ENCODE measurements at places on chromosomes 6 and 20.

DNA sequence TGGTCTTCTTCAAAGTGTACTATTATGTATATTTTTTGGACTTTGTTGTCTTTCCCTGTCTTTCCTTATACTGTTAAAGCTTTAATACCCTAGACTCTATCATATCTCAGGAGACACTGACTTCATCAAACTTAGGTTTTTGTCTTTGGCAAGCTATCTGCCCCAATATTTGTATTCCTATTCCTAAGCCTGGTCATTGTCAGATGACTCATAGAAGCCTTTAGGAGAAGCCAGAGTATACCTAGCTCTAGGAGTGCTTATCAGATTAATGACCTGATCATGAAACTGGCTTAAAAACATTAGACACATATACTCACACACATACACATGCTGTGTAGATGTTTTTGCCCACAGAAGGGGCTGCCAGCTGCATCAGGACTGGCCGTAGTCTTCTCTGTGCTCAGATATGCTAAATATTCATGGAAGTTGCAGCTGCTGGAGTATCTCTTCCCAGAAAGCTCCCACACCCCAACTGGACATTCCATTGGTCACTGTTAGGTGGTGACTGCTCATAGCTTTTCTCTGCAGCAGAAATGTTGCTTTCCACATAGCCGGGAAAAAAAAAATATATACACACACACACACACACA is 102.0 kb downstream of the ANKS1A start:
- no peak for DNase-seq

- no peak for DNase-seq
Measured at GRCh38 chr6:152267967-152268845, 369.0 kb downstream of the SYNE1 start.

- peak; percentile 94 for DNase-seq
Measured at GRCh38 chr6:150373260-150373701, 4.5 kb downstream of the IYD start.

GRCh38 chr20:60822699-60823607 is 429.1 kb upstream of the CDH4 start:
- DNase-seq: peak; percentile 22

DNA sequence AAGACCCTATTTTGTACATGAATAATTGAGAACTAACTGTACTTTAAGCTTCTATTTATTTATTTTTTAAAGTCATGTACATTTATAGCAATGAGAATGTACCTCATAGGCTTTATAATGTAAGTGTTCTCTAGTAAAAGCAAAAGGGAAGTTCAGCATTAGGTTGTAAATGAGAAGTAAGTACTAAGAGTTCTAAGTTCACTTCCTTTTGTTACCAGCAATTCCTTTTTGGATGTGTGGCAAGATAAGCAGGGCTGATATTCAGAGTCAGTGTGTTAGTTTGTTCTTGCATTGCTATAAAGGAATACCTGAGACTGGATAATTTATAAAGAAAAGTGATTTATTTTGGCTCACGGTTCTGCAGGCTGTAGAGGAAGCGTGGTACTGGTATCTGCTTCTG is 54.0 kb upstream of the CCN2 start:
- DNase-seq: no peak

DNA sequence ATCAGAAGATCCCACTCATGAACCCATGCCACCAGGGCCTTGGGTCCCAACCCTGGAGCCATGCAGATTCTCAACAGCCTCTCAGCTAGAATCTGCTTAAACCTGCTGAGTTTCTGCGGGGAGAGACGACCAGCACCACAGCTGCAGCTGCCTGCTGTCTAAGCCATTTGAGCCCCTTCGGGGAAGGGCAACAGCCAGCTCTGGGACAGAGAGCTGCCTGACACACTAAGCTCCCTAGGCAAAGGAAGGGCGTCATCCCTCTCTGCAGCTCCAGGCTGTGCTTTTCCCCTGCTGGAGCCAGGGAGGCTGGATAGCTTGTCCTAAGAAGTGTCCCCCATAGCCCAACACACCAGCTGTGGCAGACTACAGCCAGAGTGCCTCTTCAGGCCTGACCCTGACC is 182.5 kb downstream of the OTOR start:
- no peak for DNase-seq

GRCh38 chr6:12291071-12291838 is 1.1 kb downstream of the EDN1 start:
- no peak for DNase-seq

- no peak for DNase-seq
Measured at GRCh38 chr6:169335301-169335700, 81.7 kb upstream of the THBS2 start.

GRCh38 chr6:4466261-4466660 is 309.9 kb upstream of the CDYL start:
- peak; percentile 19 for DNase-seq

DNA sequence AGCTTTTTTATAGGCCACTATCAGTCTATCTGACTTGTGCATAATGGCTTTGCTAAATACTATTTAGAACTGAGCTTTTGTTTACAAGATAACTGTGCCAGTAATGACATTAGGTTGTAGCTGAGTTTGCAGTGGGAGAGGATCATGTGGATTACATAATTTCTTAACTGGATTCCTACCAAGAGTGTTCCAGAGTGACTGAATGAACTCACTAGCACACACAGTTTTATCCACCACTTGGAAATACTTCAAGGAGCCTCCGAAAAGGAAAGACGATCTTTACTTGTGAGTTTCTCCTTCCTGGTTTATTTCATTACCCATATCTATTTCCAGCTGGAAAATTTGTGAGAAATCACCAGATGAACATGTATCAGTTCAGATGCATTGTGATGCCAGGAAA is 10.9 kb upstream of the SYNE1 start:
- peak; percentile 51 for DNase-seq

DNA sequence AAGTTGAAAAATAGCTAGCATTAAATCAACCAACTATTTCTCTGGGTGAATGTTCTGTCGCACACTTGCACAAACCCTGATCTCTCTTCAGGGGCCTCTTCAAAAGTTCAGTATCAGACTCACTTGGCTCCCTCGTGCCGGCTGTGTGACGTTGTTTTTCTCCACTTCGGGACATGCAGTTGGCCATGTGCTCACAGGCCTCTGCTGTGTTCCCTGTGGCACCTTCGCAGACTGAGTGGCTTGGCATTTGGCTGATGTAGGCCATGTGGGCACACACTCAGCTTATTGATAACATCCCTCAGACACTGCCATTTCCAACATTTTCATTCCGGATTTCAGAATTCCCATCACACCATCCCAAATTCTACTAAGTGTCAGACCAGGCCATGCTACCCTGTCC is 49.3 kb downstream of the PACRG start:
- no peak for DNase-seq

GRCh38 chr6:68343901-68344300 is 291.2 kb upstream of the ADGRB3 start:
- no peak for DNase-seq

DNA sequence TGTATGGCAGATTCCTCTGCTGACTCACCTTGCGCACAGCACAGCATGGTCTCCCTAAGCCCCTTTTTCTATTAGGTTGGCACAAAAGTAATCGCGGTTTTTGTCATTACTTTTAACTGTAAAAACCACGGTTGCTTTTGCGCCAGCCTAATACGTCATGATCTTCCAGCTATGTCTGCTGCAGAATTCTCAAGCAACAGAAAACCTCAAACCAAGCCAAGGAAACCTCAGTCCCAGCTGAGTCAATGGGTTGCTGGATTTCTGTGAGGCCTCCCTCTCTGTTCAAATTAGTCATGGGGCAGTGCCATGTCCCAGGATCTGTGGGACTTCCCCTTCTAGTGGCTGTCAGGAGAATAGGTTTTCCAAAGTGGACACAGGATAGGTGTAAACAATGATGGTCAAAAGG is 15.7 kb upstream of the ENPP1 start:
- peak; percentile 82 for DNase-seq

DNA sequence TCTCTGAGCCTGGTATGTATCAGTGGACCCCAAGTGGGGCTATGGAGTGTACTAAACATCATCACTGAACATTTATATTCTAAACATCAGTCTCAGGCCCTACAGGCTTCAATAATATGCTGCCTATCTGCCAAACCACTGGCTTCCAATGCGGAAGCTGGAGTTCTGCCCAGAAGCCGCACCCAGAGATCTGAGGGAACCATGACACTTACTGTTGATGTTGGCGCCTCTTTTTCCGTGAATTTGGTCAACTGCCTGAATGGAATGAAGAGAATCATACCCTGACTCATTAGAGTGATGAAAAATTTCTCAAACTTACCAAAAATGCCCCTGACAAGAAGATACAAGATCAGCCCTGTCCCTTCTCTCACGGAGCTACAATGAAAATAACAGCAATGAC is 66.2 kb downstream of the SLC22A23 start:
- DNase-seq: peak; percentile 99

GRCh38 chr6:164753517-164753916 is 555.9 kb downstream of the C6orf118 start:
- peak; percentile 6 for DNase-seq

GRCh38 chr6:97399208-97399607 is 116.2 kb upstream of the MMS22L start:
- no peak for DNase-seq

GRCh38 chr20:57677584-57677982 is 32.2 kb downstream of the PMEPA1 start:
- DNase-seq: no peak

DNA sequence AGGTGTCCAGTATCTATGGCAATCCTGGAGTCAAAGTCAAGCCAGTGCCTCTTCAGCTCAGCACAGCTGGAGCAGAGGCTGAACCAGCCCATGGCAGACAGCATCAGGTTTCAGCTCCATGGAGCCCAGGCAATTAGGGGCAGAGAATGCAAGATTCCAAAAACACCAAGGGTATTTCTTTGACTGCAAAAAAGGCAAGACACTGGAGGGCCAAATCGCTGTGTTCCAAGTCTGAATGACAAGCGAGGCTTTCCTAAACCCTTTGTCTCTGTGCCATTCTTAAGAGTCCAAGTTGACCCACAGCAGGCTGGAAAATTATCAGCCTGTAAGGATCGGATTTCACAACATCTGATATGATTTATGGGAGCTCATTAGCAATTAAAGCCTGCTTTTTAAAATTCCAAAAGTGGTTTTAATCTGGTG is 49.7 kb upstream of the TGM3 start:
- no peak for DNase-seq

DNA sequence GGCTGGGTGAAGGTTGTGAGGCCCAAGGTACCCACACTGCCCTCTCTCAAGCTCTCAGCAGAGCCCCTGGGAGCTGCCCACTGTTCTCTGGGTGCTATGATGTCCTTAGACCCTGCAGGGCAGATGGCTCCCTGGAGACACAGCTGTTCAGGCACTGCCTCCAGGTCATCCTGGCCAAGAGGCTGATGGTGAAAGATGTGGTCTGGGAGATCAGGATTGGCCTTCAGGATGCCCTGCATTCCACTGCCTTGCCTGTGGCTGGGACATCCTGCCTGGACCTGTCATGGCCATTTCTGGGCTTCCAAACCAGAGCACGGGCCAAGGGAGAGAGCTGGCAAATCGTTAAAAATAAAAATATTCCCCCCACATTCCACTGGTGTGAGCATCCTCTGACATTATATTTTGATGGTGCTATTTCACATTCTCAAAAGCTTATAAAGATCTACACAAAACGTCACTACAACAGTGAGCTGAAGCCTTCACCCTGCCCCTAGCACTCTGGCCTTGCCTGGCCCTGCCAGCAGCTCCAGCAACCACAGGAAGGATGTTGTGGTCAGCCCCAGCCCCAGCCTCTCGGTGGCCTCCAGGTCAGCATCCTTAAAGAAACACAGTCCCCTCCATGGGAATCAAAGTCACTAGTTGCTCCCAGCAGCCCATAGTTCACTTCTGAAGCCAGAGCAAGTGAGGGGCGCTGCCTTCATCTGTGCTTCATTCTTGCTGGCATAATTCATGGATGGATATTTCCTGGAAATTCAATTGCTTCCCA is 13.5 kb upstream of the KCNK16 start:
- DNase-seq: peak; percentile 13

DNA sequence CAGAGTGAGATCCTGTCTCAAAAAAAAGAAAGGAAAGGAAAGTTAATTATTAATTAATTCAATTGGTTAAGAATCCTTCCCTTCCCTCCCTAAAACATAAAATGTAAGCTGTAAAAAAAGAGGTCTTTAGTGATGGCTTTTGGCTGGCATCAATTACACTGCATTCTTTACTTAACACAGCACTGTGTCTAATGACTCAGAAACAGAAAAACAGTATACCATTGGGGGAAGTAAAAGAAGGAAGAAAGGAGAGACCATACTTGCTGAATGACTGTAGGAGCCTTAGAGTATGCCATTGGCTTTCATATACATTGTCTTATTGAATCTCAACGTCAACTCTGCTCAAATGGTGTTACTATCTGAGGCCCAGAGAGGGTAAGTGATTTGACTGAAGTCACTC is 18.3 kb upstream of the CITED2 start:
- DNase-seq: no peak

DNA sequence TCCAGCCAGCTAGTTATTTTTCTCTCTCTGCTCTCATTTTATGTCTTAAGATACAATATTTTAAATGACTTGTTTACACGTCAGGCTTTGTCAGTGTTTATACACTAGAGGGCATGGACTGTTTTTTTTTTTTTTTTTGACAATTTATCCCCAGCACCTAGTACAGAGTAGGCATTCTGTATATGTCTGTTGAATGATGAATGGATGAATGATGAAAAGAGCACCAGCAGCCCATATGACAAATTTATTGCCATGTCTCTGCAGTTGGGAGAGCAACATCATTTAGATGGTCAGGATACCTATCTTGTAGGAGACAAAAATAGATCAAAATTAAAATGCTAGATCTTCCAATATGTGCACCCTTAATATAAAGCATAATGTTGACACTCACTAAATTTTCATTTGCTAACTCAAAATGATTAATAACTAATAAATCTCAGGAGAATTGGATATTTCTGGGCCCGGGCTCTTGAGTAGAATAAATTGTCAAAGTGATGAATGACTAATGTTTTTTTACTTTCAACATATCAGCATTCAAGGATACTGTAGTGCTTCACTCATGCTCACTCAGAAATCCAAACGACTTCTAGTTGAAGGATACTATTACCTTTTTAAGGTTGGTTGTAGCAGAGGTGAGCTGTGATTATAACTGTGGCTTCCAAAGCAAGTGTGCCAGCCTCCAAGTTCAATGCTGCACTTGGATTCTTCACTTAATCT is 200.0 kb downstream of the PHACTR1 start:
- no peak for DNase-seq

DNA sequence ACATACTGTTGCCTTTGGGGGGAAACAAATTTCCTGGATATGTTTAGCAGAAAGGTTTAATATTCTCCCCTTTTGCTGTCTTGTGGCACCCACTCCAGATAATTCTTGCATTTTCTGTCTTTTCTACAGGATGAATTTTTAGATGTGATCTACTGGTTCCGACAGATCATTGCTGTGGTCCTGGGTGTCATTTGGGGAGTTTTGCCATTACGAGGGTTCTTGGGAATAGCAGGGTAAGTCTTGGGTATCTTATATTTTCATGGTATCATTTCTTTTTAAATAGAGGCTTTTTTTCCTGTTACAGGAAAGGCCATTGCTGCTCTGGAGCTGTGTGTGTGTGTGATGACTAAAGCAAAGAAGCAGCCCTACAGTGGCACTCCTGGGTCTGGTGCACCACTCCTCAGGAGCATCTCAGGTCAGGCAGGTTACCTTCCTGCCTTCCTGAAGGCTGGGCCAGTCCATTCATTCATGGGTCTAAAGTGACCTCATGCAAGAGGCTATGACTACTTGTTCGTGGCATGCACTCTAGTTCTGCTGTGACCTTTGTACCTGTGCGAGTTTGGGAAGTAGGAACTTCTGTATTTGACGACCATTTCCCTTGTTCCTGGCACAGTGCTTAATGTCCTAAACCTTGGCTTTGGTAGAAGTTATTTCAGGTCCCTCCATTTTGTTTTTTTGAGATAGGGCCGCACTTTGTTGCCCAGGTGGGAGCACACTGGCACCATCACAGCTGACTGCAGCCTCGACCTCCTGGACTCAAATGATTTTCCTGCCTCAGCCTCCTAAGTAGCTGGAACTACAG is 2.2 kb downstream of the RAB5IF start:
- DNase-seq: no peak

GRCh38 chr6:160634706-160635105 is 29.4 kb downstream of the LPA start:
- no peak for DNase-seq
